HTR-8/SVneo (cell line): ENCODE measurements at places on chromosomes 3 and 15.

GRCh38 chr15:101549647-101550046, 60.1 kb upstream of the PCSK6 start:
- DNase-seq, result no peak

GRCh38 chr15:56736881-56737707, 3.8 kb upstream of the ZNF280D start:
- DNase-seq, result no peak

DNA sequence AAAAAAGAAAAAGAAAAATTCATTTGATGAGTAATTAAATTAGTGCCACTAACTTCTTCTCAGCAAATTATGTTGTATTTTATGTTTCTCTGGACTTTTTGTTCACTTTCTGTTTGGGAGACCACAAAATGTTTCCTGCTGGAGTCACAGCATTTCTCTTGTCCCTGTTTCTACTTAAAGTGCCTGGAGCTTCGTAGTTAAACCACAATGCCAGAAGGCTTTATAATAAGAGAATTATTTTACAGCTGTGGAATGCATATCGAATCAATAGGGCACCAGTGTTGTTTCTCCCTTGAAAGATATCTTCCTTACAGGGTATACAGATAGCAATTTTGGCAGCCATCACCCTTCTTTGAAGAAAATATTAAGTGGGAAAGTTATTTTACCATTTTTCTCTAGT, 3.2 kb downstream of the DTWD1 start:
- no peak for DNase-seq

- no peak for DNase-seq
Observed at GRCh38 chr15:68525815-68526214, 53.0 kb upstream of the CORO2B start.

DNA sequence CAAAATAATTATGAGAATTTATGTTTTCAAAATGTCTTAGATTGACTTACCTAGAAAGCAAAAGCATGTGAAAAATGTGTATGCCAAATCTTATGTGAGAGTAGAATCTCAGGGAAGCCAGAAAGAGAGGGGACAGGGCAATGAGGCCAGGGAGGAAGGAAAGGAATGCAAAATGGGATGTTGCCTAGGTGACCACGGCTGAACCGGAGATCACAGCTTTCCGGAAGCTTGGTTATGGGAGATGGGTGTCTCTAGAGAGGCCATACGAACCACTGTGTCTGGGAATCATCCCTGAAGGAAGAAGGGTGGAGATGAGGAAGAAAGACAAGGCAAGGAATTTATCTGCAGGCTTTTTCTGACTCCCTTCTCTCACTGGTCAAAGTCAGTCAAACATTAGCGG, 76.0 kb downstream of the SUCLG2 start:
- DNase-seq, result no peak

DNA sequence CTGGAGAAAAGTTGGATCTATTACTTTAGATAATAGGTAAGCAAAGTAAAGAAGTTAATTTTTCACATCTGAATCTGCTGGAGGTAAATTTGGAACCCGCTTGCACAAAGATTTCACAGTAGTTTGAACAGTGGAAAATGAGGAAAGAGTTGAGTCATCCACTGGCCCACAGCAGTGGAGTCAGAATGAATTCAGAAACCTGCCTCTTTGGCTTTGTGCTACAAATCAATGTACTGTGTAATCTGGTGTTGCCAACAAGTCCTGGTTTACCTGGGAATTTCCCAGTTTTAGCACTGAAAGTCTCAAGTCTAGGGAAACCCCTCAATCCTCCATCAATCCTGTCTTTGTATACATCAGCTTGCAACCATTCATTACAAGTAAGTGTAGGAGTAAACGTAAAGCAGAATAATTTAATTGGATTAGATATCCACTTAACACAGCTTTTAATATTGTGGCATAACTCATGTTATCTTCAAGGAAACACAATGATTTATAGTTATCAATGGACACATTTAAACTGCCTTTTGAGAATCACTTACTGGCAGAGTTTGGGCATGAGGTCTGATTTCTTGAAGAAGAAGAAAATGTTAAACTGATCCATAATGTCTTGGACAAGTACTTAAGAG, 100.6 kb downstream of the DCLK3 start:
- DNase-seq, result no peak

- DNase-seq, result no peak
Observed at GRCh38 chr3:193046371-193046770, 128.7 kb upstream of the MB21D2 start.

GRCh38 chr15:24858737-24859601, 95.8 kb upstream of the SNRPN start:
- no peak for DNase-seq

DNA sequence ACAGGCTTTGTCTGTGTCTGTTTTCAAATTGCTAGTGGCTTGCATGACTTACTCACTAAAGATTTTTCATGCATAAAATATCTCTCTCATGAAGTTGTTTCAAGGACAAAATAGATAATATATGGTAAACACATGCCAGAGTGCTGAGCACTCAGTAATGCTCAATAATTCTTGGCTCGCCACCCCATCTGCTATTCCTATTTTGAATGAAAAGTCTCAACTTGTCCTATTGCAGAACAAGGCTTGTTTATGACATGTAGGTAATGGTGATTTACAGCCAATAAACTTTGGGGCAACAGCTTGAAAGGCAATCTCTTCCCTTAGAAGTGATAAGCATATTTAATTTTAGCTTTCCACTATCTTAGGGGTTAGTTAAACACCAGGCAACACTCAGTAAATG, 789.0 kb upstream of the ROBO1 start:
- no peak for DNase-seq

- no peak for DNase-seq
Observed at GRCh38 chr15:78673917-78674444, 33.0 kb upstream of the CHRNB4 start.

DNA sequence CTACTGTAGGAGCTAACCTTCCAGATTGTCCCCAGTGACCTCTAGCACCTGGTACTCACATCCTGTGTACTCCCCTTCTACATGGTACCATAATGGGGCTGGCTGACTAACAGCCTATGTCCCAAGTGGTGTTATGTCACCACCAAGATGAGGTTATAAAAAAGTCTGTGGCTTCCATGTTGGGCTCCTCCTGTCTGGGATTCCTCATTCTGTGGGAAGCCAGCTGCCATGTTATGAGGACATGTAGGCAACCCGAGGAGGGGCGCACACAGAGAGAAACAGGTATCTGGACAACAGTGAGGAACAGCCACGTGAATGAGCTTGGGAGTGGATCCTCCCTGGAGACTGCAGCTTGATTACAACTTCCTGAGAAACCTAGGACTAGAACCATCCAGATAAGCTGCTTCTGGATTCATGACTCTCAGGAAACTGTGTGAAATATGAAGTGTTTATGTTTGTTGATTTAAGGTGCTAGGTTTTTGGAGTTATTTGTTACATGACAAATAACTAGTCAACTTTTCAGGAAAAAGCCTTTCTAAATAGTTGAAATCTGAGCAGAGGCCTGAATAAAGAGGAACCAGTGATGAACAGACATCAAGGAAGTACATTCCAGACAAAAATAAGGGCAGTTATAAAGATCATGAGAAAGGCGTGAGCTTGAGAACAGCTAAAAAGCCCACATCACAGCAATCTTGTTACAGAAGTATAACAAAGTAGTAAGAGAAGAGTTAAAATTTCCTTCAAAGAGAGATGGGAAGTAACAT, 21.7 kb downstream of the GOLIM4 start:
- DNase-seq, result no peak

GRCh38 chr15:44308415-44308814, 19.9 kb downstream of the GOLM2 start:
- DNase-seq, result no peak

- DNase-seq, result no peak
Observed at GRCh38 chr3:86230762-86231161, 760.2 kb downstream of the VGLL3 start.

GRCh38 chr15:75389791-75390382, 21.5 kb upstream of the MAN2C1 start:
- DNase-seq, result no peak

DNA sequence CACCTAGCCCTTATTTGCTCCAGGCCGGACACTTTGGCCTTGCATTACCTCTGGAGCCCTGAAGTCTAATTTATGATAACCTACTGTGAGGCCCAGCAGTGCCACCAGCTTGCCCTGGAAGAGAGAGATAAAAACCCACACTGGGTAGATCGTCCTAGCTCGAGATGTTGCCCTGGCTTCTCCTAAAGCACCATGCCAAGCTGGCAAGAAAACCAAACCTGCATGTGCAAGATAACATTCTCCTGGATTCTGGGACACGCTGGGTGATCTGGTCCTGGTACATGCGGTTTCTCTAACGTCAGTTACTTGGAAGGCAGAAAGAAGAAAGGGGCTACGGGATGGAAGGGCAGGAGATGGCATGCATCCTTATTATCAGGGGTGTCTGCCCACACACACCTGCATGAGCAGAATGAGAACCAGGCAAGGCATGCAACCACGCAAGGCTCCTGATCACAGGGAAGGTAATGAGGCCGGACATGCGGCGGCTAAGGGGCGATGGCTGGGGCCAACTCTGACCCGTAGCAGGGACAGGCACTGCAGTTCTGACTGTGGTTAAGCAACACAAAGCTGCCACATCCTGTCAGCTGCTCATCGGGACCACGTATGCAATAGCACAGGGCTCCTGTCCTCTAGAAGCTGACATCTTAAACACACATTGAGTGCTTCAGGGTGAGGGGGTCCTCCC, 73.0 kb downstream of the OXNAD1 start:
- DNase-seq, result no peak

- DNase-seq, result no peak
Observed at GRCh38 chr3:2211568-2211967, 112.9 kb downstream of the CNTN4 start.

DNA sequence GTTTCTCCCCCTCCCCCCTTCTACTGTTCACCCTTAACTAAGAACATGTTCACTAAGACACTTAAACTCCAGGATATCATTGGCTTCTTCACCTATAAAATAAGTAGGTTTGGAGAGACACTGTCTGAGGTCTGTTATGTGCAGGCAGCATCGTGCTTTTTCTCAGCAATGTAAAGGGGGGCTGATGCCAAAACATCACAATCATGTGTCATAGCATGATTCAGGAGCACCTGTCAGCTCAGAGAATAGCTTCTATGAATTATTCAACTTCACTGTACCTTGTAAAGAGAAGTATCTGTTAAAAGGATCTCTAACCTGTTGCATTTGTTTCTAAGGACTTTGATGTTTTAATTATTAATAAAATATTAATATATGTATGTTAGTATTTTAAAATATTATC, 211.4 kb upstream of the EPHA3 start:
- DNase-seq, result no peak

DNA sequence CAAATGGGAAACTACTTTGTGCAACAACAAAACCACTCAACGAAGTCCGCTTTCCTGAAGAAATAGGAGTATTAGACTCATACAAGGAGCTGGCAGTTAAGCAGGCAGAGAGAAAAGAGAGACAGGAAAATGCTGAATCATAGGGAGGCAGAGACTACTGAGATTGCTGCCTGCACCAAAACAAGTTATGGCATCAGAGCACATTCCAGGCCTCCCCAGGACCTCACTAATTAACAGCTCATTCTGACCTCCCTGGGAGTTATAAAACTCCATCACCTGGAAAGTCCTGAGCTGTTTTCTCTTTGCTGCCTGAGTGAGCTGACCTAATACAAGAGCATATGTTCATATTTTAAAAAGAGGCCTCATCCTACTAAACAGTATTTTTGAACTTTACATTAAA, 741.0 kb downstream of the MCTP2 start:
- no peak for DNase-seq

DNA sequence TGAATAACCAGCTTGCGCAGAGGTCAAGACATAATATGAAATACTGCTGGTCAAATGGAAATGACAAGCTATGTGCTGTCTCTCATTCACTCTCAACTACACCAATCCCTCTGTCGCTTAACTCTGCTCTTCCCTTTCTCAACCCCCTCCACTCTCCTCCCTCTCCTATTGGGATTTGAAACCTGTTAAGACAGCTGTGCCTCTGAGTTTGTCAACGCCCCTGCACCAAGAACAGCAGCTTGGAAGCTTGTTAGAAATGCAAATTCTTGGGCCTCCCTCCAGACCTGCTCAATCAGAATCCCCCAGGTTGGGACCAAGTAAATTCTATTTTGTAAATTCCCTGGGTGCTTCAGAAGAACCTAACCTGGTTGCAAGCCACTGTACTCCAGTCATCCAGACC, 149.7 kb upstream of the ATP2B2 start:
- DNase-seq, result no peak

DNA sequence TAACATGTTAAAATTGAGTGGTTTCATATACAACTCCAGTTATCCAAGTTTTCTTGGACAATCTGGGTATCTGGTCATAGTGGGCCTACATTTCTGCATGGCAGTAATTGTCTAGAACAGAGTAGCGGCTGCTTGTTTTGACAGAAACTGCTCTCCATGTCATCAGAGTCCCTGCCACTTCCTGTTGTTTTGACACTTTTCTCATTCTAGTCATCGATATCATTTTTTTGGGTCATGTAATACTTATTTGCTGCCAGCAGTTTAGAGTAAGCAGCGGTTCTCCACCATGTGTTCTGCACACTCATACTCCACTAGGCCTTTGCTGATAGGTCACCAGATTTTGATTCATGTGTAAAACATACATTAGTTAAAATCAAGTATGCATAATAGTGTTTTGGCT, 81.5 kb downstream of the SLC25A26 start:
- DNase-seq, result no peak

GRCh38 chr15:39579487-39580116, 1.3 kb upstream of the THBS1 start:
- peak; percentile 65 for DNase-seq

GRCh38 chr3:178771511-178771910, 235.3 kb downstream of the KCNMB2 start:
- no peak for DNase-seq

GRCh38 chr3:50212502-50212901, 7.4 kb downstream of the SLC38A3 start:
- no peak for DNase-seq

GRCh38 chr15:49406352-49407118, 16.5 kb upstream of the FGF7 start:
- DNase-seq, result no peak

- DNase-seq, result no peak
Observed at GRCh38 chr3:16487511-16488175, 25.9 kb downstream of the RFTN1 start.

- no peak for DNase-seq
Observed at GRCh38 chr3:176930942-176931341, 266.3 kb downstream of the TBL1XR1 start.

GRCh38 chr3:62604751-62605351, 231.5 kb upstream of the FEZF2 start:
- no peak for DNase-seq

GRCh38 chr3:134092208-134092701, 62.5 kb upstream of the SLCO2A1 start:
- no peak for DNase-seq

DNA sequence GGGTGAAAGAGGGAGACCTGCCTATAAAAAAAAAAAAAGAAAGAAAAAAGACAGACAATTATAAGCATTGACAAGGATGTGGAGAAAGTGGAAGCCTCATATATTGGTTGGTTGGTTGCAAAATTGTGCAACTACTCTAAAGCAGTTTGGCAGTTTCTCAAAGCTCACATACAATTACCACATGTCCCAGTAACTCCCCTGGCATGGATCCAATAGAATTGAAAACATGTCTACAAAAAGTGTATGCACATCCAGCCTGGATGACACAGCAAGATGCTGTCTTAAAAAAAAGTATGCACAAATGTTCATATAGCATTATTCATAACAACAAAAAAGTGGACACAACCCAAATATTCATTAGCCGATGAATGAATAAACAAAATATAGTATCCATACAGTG, 19.5 kb downstream of the SETMAR start:
- DNase-seq, result no peak

- DNase-seq, result no peak
Observed at GRCh38 chr3:150681057-150681456, 22.7 kb downstream of the ERICH6 start.
